GM03348 (cell line): ENCODE measurements at places on chromosomes 5 and 9.

- DNase-seq, result no peak
Observed at GRCh38 chr5:149210225-149210624, 61.4 kb upstream of the AFAP1L1 start.

- peak; percentile 48 for DNase-seq
Observed at GRCh38 chr9:137162505-137163364, 7.1 kb downstream of the LRRC26 start.

DNA sequence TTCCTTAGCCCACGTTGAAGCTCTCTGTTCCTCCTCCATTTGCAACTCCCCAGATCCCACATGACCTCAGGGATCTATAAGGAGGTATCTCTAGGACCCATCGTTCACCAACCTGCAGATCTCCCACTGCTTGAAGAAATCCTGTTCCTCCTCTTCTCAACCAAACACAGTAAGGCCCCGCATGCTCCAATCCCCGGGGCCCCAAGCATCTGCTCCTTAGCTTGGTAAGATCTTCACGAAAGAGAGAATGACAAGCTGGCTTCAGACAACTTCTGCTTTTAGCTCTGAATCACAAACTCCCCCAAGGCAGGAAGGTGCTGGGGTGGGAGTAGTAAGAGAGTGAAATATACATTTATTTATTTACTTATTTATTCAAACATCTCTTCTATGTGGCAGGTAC is 33.0 kb upstream of the ARHGAP26 start:
- DNase-seq, result no peak

DNA sequence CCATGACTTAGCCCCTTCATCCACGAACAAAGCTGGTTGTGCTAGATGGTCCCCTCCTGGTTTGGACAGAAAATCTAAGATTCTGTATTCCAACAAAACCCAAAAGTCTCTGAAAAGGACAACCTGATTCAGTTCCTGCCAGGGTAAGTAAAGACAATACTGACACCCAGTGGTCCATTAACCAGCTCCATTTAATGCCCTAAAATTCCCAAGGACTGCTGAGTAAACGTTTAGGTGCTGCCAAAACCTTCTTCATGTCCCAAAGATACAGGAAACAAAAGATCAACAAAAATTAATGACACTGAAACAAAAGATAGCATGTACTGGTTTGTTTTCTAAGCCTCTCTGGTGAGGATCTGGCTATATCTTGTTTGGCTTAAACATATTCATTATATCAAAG is 25.3 kb upstream of the PPP1R2B start:
- DNase-seq, result peak; percentile 73

GRCh38 chr9:37976714-37977477 is 73.0 kb upstream of the SLC25A51 start:
- DNase-seq, result peak; percentile 82

DNA sequence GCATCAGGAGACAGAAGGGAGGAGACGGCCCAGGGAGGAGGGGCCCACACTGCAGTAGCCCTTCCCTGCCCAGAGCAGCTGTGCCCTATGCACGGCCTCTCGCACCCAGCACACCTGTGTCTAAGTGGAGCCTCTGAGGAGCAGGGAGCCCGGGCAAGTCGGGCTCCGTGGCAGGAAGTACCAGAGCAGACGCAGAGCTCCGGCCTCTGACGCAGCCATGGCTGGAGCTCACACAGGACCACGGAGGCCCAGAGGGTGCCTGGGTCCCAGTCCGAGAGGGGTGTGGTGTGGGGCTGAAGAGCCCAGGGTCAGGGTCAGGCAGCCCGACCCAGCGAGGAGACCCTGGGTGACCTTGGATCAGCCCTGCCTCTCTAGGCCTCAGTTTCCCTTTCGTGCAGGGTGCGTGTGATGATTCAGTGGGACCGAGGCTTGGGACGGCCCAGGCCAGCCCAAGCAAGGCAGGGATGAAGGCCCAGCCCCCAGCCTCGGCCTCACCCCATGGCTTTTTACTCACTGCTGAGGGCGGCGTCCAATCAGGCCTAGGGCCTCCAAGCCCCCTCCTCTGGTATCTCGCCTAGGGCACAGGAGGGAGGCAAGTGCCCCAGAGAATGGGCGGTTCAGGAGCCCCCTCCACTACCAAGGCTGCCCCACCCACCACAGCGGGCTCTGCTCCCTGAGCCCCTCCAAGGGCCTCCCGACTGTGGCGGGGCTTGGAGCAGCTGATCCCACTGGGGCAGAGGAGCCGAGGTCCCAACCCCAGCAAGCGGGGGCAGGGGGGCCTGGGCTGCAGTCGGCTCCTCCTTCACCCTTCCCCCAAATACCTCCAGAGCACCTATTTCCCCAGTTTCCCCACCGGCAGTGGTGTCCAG is 4.3 kb upstream of the AGPAT2 start:
- no peak for DNase-seq

GRCh38 chr9:13175732-13176131 is 103.8 kb downstream of the MPDZ start:
- no peak for DNase-seq

- DNase-seq, result peak; percentile 76
Observed at GRCh38 chr5:52783226-52783959, 4.3 kb upstream of the ITGA1 start.

DNA sequence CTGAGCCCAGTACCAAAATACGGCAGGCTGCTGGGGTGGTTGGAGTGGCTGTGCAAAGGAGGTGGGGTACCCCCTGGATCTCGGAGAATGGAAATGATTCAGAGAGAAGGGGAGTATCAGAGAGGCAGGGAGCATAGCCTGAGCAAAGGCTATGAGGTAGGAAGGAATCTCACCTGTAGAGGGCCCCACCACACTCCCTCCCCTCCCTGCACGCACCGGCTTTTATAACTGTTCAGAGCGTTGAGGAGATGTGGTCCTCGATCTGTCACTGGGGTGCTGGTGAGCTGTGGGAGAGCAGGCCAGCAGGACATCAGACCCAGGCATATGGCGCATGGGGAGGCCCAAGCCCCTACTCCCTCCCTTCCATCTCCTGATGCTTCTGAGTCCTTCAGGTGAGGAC is 13.2 kb downstream of the PHF19 start:
- no peak for DNase-seq

- DNase-seq, result no peak
Observed at GRCh38 chr5:88045931-88046461, 222.6 kb downstream of the TMEM161B start.

GRCh38 chr9:10703139-10703538 is 90.3 kb upstream of the PTPRD start:
- DNase-seq, result no peak

GRCh38 chr9:127075624-127076372 is 46.6 kb downstream of the ANGPTL2 start:
- DNase-seq, result no peak

- peak; percentile 45 for DNase-seq
Observed at GRCh38 chr9:87184956-87185642, 237.8 kb upstream of the GAS1 start.

GRCh38 chr9:122821278-122821943 is 7.0 kb downstream of the PDCL start:
- peak; percentile 23 for DNase-seq

- no peak for DNase-seq
Observed at GRCh38 chr9:3857091-3857490, 331.3 kb upstream of the RFX3 start.

DNA sequence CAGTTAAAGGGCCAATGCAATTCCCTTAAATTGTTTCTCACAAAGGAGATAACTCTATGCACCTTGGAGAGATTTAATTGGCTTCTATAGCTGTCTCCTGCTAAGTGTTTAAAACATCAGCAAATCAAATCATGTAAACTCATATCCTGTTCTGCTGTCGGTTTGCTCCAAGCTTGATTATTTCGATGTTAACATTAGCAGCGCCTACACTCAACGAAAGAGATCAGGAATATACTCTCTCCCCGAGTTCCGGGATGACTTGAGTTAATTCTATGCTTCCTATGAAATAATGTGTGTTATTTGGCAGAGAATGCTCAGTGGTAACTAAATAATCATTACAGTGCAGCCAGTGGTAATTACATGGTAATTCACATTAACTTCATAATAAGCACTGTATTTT is 338.6 kb downstream of the EBF1 start:
- DNase-seq, result no peak

DNA sequence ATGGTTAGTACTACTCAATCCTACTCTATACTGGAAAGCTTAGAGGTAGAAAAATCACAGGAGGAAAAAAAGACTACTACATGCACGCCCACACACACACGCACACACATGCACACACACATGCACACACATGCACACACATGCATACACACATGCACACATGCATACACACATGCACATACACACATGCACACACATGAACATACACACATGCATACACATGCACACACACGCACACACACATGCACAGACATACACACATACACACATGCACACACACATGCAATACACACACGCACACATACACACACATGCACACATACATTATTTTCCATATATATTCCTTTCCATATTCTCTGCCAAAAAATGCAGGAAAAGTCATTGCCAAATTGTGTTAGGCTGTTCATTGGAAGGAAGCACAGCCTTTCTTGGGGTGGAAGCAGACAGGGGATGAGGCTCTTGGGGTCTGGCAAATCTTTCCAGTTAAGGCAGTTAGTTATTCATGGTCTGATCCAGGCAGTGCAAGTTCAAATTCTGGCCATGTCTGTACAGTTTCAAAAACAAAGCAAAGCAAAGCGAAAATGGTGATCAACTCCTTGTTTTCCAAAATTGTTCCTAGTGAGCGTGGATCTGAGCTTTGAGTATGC is 187.9 kb upstream of the EGFLAM start:
- DNase-seq, result no peak

DNA sequence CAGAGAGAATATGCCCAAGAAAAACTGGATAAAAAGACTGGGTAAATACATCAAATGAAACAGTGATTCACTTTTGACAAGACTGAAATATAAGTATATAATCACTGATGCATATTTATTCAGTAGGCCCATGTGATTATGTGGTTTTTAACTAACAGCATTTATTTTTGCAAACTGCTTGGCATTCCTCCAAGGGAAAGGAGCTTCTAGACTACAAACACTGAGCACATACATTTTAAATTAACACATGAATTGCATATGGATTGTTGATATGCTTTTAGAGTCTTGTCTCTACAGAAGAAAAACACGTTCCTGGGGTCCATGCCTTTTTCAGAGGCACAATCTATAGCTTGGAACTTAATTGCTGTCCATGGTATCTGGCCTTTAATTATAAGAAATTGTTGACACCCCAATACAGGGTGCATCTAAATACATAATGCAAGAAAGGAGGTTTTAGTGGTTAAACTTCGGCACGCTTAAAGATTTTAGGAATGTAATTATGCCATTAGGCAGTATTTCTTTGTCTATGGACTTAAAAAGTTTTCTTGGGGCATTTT is 6.9 kb upstream of the MEIKIN start:
- no peak for DNase-seq

GRCh38 chr5:138942861-138943260 is 67.7 kb upstream of the LRRTM2 start:
- no peak for DNase-seq

DNA sequence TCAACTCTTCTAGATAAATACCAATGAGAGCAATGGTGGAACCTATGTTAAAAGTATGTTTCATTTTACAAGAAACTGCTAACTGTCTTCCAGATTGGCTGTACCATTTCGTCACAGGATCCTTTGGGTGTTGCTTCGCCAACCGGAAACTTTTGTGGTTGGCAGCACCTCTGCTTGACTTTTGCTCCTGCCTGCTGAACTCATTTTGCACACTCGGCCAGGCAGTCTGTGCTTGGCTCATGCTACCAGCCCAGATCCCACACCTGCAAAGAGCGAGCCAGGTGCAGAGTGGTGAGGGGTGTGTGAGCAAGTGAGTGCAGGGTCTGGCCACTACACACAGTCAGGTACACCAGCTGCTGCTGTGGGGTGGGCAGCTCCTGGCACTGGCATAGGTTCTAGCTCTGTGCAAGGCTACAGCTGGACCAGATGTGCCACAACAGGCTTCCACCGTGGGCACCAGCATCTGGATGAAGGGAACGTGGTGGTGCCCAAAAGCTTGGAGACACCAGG is 422.3 kb downstream of the PRR16 start:
- no peak for DNase-seq

GRCh38 chr5:138711087-138711486 is 42.1 kb upstream of the CTNNA1 start:
- DNase-seq, result no peak

DNA sequence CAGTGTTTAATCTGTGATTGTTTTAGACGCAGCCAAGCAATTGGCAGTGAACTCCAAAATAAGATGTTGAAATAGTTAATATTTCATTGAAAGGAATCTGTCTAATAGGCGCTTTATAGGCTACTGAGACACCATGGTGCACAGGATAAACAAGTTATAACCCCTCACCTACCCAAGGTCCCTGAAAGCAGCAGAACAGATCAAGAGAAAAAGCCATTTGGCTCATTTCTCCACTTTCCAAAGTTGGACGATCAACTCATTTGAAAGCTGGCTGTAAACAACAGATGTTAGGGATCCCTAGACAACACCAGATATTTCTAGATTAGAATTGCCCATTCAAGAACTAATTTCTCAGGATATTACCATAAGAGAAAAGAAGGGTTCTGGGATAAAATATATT is 4.9 kb downstream of the PUM3 start:
- DNase-seq, result no peak

GRCh38 chr5:137616046-137616445 is 116.9 kb upstream of the SPOCK1 start:
- DNase-seq, result no peak

GRCh38 chr5:131279204-131279603 is 15.4 kb downstream of the CDC42SE2 start:
- DNase-seq, result no peak

- no peak for DNase-seq
Observed at GRCh38 chr9:22645893-22646292, 199.3 kb downstream of the DMRTA1 start.

DNA sequence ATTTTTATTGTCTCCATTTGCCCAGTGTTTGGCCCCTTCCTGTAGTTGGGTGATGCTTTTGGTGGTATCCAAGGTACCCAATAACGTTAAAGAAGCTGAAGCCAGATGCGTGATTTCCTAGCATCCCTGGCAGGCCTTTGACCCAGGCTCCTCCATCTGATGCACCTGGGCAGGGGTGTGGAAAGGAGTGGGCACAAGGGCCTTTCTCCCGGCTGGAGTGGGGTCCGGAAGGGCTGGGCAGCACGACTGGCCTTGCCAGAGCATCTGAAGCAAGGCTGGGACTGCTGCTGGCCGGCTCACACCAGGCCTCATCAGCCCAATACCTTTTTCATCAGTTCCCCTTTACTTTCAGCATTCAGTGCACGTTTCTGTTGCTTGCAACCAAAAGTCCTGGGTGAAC is 220.2 kb downstream of the FANCC start:
- DNase-seq, result no peak
